Activated T-helper 2 cell treated with anti-CD3 and anti-CD28 coated beads, Interferon-gamma antibody, Interleukin-2, Interleukin-4, amounts not matched to agents 10 μg/mL and 5 μg/mL and 100 μg/mL, durations not matched to agents 14 hours and 24 hours and 36 hours (primary cell): ENCODE measurements at places on chromosomes 11 and 22. TPM values are rescaled to one million over a fixed set of nuclear protein-coding genes. Genes with fewer than 3 reads are reported as not detected.

POU2AF1 gene
- 35.2 and 37.2 TPM in 2 replicates for total RNA-seq

GPHA2 gene
- total RNA-seq: not detected in 2 replicates

C11orf21 gene
- 3.1 and 3.4 TPM in 2 replicates for total RNA-seq

LAMTOR1 gene
- total RNA-seq: 95.1 and 100 TPM in 2 replicates

NLRP14 gene
- 0.28 and 0.39 TPM in 2 replicates for total RNA-seq

IGSF22 gene
- total RNA-seq: 0.05 and 0.16 TPM in 2 replicates

TSKU gene
- 13.7 and 15.3 TPM in 2 replicates for total RNA-seq

- DNase-seq: no peak
- H3K36me3 ChIP-seq: no peaks in the 10 kb centered on the region
- no peak overlapping the region for H3K4me3 ChIP-seq
- H3K4me1 ChIP-seq: peaks cover 27% of the 10 kb centered on the region
- peak overlapping the region; percentile 28 for H3K27ac ChIP-seq
Observed at GRCh38 chr11:47863189-47863897, 15.2 kb upstream of the NUP160 start.

- no peak overlapping the region for H3K4me3 ChIP-seq
- no peak overlapping the region for H3K27ac ChIP-seq
- H3K36me3 ChIP-seq: no peaks in the 10 kb centered on the region
- H3K4me1 ChIP-seq: no peaks in the 10 kb centered on the region
Observed at GRCh38 chr11:72534371-72535193, 100.3 kb upstream of the CLPB start.

DNA sequence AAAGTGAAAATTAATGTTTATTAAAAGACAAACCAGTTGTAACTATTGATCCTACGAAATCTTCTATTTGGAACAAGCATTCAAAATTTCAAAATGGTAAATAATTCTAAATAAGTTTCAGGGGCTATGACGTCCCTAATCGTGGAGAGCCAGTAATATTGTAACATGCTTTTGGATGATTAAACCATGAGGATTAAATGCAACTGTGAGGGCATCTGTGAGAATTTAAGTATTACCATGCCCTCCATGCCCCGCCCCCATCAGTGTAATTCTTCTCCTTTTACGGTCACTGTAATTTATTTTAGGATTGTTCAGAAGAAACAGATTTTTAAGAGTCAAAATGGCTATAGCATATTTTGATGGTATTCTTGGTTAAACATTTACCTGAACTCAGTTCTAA lies 133.2 kb downstream of the APOL5 start:
- no peaks in the 10 kb centered on the region for H3K4me1 ChIP-seq
- no peak overlapping the region for H3K4me3 ChIP-seq
- no peak overlapping the region for H3K27ac ChIP-seq
- H3K36me3 ChIP-seq: no peaks in the 10 kb centered on the region
- no peak for DNase-seq
- H3K27me3 ChIP-seq: peaks cover 2% of the 10 kb centered on the region

DNA sequence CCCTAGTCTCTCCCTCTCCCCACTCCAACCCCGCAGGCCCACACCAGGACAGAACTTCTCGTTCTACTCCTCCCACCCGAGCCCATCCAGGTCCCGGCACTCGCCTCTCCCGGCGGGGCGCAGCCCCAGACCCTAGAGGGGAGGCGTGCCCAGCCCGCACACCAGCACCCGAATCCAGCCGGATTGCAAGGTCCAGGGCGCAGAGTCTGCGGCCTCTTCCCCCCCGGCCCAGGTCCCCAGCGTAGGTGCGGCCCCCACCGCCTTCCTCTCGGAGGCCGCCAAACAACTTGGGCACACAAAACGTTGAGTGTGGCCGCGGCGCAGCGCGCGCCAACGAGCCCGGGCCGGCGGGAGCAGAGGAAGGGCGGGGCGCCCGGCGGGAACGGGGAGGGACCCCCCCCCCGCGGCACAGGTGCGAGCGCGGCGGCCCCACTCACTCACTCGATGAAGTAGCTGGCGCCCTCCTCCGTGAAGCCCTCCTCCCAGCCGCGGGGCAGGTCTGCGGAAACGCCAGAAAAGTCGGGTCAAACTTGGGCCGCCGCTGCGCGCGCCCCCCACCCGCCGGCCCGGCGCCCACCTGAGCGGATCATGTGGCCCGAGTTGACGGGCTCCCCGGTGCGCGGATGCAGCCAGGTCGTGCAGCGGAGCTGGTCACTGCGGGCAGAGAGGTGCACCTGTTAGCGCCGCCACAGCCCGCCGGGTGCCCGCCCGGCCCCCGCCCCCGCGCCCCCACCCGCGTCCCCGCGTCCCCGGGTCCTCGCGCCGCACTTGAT lies 480 bp downstream of the PLEKHA7 start:
- no peaks in the 10 kb centered on the region for H3K36me3 ChIP-seq
- peaks cover 6% of the 10 kb centered on the region for H3K4me1 ChIP-seq
- peaks cover 33% of the 10 kb centered on the region for H3K27me3 ChIP-seq
- H3K4me3 ChIP-seq: no peak overlapping the region

DNA sequence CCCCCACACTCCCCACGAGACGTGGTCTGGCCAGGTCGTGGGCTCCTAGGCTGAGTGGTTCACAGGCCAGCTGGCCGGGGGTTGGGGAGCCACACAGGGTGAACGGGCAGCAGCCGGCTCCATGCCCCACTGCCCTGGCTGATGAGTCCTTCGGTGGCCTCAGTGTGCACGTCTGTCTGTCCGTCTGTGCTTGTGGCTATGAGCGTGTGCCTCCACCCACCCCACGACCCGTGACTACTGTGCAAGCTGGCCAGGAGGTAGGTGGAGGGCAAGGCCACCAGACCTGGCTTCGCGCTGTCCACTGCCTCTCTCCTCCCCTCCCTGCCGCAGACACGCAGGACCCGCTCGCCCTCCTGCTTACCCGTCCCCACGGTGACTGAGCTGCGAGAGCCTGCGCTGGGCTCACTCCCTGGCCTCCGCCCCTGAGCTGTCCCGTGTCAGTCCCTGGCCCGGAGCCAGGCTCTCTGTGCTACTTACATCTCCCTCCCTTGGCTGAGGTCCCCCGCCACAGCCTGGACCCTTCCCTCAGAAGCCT lies 14.1 kb downstream of the CSDC2 start:
- no peaks in the 10 kb centered on the region for H3K27me3 ChIP-seq
- peaks cover 10% of the 10 kb centered on the region for H3K36me3 ChIP-seq
- H3K4me1 ChIP-seq: no peaks in the 10 kb centered on the region
- no peak overlapping the region for H3K27ac ChIP-seq

- H3K4me3 ChIP-seq: no peak overlapping the region
- no peak for DNase-seq
Observed at GRCh38 chr11:104531075-104531474, 367.1 kb upstream of the PDGFD start.

DNA sequence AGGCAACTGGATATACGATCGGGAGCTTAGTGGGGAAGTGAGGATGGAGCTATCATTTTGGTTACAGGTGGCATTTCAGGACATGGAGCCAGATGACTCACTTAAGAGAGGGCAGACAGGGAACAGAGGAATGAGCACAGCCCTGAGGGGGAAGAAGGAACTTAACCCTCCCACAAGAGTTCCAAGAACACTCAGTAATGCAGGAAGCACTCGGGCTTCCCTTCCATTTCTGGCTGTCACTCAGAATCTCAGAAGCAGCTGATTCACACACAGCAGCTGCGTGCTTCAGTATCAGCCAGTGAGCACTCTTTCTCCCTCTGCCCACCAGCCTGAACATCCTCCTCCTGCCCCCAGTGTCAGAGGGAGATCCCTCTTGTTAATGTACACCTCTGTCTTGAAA lies 34.8 kb downstream of the EFCAB6 start:
- no peaks in the 10 kb centered on the region for H3K36me3 ChIP-seq
- no peak overlapping the region for H3K4me3 ChIP-seq
- H3K4me1 ChIP-seq: no peaks in the 10 kb centered on the region
- no peaks in the 10 kb centered on the region for H3K27me3 ChIP-seq
